ENCODE measurements at places on chromosomes 1 and 21. TPM values are rescaled to one million over a fixed set of nuclear protein-coding genes. Genes with fewer than 3 reads are reported as not detected.

COL9A2 gene
- 0.78 TPM for total RNA-seq

DNA sequence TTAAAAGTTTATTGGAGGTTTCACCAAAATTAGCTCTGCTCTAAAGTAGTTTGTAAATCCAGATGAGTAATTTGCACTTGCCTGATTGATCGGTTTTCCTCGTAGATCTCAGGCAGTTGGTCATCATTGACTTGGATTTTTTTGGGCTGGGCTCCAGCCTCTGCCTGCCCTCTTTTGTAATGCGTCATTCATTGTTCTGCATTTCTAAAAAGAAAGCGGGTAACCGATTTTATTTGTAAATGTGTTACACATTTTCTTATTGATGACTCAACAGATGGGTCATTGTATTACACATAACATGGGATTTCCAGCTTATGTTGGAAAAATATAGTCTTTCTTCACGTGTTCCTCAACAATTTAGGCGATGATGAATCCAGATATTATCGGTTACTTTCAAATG is 5.5 kb downstream of the ETS2 start:
- no peak for DNase-seq

UBE2Q1 gene
- 66.5 TPM for total RNA-seq

DNA sequence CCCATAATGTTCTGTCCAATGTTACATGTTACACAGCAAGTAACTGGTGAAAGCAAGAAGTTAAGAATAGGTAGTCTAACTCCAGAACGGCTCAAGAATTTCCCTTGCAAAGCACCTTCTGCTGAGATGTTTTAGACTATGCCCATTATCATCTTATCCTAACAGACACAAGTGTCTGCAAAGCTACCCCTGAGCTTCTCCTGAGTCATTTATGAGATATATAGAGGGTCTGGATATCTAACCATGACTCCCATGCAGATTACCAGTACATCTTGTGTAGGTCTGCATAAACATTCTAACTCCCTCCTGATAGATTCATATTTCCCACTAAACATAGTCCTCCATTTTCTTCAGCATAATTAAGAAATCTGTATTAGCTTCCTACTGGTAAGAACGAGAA is 171.7 kb downstream of the COQ8A start:
- DNase-seq: no peak

LAMC2 gene
- 1.0 TPM for total RNA-seq

DNA sequence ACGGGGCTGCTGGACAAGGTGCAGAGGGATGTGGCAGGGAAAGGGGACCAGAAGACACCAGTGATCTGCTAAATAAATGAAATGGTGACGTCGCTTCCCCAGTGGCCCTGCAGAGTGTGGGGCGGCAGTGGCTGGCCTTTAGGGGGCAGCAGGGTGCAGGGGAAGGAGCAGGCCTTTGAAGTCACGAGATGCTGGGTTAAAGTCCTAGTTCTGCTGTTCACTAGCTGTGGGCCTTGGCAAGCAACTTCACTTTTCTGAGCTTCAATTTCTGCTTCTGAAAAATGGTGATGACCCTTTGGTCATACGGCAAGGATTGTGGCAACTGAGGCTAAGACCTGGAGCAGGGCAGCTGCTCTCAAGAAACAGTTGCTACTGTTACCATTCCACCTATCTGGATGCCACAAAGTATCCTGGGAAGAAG is 9.2 kb upstream of the GALE start:
- no peak for DNase-seq

GRCh38 chr1:167762061-167762746 is 40.4 kb downstream of the MPZL1 start:
- no peak for DNase-seq

GRCh38 chr1:37795340-37796125 is 1.9 kb downstream of the MANEAL start:
- DNase-seq: peak; percentile 42

DNA sequence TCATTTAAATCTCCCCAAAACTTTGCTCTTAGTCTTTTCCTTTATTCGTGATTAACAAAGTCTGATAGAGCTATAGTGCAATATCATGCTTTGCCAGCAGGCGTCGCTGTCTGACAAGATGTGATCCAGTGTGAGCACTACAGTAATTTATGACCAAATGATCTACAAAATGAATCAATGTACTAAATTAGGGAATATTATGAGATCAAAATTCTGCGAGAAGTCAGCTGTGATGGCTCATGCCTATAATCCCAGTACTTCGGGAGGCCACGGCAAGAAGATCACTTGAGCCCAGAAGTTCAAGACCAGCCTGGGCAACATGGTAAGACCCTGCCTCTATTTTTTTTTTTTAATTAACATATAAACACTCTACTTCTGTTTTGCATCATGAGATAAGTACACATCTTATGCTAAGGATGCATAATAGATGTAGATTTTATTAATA is 3.6 kb upstream of the SPSB1 start:
- DNase-seq: peak; percentile 67

DNA sequence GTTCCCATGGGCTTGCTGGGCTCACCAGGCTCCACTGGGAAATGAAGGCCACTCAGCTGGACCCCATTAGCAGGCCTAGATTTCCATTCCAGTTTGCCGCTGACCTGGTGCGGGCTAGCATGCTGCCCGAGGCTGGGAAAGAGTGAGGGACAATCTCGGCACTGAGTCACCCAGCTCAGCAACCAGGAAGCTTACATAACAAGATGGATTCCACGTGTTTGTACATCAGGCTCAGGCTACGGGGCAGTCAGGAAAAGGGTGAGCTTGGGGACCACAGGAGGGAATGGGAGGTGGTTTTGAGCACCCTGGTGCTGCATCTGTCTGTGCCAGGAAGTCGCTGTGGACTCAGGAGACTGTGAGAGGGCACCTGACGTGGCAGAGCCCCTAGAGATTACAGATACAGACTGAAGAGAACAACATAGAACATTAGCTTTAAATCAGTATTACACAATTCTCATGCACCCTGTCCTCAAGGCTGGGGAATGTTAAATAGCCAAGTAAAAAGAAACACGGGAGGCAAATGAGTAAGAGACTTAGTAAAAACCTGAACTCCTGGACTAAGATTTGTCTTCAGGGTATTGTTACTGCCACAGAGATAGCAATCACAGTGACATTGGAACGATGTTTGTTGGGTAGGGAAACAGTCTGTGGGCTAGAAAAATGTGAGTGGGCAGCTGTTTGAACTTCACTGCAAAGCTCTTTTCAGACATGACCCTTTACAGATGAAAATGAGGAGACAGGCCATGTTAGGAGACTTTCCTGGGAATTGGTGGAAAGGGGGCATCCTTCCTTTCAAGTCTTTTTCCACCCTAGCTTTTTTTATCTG is 51.1 kb downstream of the GLUL start:
- DNase-seq: no peak

DNA sequence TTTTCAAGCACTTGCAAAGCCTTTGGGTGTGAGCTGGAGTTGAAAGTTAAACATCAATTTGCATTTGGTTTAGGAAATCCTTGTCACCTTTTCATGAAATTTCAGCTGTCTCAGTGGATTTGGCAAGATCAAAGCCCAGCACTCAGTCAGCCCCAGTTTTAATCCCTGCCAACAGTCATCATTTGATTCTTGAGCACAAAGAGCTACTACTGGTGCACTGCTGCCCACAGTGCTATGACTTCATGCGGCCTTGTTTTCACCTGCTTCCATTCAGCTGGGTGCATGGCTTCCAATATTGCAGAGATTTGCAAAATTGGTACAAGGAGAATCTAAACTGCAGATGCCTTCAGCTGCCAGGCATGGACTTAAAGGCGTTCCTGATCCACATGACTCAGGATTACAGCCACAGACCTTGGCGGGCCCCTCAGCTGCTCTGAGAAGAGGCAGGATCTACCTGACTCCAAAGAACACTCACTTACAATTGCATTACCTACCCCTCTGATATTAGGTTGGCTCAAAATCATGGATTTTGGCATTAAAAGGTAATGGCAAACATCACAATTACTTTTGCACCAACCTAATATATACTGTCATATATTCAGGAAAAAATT is 259.1 kb downstream of the DSCAM start:
- no peak for DNase-seq

DNA sequence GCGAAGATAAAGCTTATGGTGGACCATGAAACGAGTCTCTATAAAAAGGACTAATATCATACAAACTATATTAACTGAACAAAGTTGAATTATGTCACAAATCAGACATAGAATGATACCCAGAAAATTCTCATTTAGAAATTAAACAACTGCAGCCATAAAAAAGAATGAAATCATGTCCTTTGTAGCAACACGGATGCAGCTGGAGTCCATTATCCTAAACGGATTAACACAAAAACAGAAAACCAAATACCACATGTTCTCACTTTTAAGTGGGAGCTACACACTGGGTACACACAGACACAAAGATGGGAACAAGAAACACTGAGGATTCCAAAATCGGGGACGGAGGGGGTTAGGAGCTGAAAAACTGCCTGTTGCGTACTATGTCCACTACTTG is 11.5 kb downstream of the COP1 start:
- DNase-seq: no peak

- no peak for DNase-seq
Observed at GRCh38 chr21:36883532-36884486, 82.7 kb downstream of the HLCS start.

GRCh38 chr1:8474369-8474768 is 156.5 kb downstream of the SLC45A1 start:
- DNase-seq: no peak

DNA sequence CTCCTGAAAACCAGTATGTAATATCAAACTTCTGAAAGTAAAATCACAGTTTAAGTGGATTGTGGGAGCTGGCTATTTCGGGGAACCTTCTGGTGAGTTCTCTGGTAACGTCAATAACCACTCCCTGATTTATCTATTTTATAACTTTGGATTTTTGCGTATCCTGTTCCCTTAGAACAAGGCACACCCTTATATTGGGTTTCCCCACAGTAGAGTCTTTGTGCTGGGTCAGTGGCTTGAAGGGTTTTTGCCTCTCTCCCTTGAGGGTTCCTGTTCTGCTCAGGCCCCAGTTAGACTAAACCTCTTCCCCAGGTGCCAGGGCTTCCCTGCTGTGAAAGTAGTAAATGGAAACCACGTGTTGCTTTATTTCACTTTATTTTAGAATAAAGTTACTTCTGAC is 21.3 kb downstream of the CCN1 start:
- no peak for DNase-seq

TFF1 gene
- total RNA-seq: not detected

DNA sequence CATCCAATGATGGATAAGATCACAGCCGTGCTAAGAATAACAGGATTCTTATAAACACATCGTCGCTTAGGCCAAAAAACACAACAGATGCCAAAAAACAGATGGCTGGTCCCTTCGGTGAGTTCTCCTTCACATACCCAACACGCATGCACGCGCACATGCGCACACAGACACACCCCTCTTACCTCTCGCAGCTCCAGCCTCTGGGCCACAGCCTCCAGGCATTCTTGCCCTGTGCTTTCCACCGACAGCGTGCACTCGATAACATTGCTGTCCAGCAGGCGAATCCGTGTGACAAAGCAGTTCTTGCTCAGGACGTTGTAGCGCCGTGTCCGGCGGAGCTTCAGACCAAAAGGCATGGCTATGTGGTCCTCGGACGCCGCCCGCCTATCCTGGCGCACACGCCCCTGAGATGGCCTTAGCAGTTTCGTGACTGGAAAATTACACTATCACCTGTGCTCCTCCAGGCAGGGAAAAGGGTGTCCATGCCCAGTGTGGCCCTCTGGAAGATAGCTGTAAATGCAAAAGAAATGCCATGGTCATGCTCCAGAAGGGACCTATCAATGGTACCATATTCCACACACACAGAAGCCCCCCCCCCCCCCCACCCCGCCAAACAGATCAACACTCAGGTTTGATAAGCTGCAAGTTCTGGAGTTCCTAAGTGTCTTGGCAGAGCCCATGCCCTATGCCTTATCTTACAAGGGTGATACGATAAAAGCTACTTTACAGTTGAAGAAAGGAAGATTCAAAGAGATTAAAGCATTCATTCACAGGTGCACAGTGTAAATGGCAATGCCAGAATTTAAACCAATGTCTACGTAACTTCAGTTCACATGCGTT is 86.7 kb downstream of the PTPN14 start:
- DNase-seq: no peak

NEGR1 gene
- total RNA-seq: 14.2 TPM

- no peak for DNase-seq
Observed at GRCh38 chr1:17232759-17233661, 15.9 kb upstream of the PADI3 start.
